ENCODE measurements at places on chromosomes 2 and 18.

- DNase-seq, result no peak
Observed at GRCh38 chr2:39545957-39546356, 108.9 kb upstream of the MAP4K3 start.

GRCh38 chr2:74593826-74594772 lies 39.6 kb downstream of the DOK1 start:
- no peak for DNase-seq

DNA sequence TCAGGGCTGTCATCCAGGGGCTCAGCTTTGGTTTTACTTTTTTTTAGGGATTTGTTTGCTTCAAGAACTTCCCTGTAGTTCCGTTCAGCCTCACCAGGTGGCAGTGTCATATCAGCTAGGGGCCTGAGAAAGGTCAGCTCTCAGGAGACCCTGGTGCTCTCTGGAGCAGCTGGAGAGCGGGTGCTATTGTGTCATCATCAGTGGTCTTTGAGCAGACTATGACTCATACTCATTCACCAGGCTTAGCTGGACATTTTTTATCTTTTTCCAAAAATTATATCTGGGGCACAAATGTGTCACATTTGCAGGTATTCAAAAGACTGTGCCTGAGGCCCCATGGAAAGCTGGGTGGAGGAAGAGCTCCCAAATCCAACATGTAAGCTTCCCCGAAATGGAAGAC lies 24.4 kb downstream of the ZNF892 start:
- DNase-seq, result peak; percentile 11

DNA sequence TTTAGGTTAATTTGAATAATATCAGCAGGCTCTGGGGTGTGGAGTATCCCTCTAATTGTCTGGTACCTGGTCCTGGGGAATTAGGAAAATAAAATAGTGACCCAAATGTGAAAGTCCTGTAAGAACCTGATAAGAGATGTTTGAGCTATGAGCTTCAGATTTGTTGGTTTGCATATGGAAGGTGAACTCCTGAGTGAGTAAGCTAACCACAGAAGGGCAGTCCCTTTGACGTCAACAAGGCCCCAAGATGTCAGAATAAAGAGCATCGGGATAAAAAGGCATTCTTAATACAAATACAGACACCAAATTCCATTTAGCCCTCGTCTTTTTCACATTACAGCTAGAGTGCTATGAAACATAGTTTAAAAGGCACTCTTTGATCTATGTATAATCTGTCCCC lies 1366.3 kb upstream of the TMEFF2 start:
- DNase-seq, result no peak

DNA sequence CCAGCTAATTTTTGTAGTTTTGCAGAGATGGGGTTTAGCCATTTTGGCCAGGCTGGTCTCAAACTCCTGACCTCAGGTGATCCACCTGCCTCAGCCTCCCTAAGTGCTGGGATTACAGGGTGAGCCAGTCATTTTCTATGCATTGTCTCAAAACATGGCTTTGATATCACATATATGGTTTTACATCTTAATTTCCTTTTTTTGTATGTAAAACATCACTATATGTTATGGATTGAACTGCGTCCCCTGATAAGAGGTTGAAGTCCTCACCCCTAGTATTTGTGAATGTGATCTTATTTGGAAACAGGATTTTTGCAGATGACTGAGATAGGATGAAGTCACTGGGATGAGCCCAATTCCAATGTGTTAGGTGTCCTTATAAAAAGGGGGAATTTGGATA lies 89.8 kb upstream of the MYCN start:
- no peak for DNase-seq

- no peak for DNase-seq
Observed at GRCh38 chr2:151063271-151063670, 198.4 kb downstream of the RBM43 start.

GRCh38 chr18:49692906-49693716 lies 120.2 kb downstream of the ACAA2 start:
- no peak for DNase-seq

DNA sequence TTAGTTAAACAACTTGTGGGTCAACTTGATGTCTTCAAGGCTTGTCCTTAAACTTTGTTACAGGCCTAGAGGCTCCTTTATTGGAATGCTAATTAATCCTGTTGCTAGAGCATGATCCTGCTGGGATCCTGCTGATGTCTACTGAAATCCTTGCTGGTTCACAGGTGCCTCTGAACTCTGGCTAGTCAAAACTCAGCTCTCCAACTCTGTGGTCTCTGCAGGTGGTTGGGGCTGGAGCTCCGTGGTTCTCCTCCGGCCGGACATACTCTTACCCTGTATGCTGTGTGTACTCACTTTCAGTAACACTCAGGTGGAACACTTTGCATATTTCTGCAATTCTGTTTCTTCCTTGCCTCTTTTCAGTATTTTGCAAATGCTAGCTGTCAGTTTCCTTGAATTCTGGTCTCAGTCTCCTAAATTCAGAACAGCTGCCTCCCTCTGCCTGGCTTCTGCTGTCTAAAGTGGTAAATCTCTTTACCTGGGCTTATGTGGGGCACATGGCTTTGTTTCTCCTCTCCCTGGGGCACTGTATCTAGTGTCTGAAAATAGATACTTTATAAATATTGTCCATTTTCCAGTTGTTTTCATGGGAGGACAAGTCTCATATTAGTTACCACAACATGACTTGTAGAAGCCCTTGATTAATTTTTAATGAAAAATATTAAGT lies 113.0 kb downstream of the ATP9B start:
- no peak for DNase-seq

DNA sequence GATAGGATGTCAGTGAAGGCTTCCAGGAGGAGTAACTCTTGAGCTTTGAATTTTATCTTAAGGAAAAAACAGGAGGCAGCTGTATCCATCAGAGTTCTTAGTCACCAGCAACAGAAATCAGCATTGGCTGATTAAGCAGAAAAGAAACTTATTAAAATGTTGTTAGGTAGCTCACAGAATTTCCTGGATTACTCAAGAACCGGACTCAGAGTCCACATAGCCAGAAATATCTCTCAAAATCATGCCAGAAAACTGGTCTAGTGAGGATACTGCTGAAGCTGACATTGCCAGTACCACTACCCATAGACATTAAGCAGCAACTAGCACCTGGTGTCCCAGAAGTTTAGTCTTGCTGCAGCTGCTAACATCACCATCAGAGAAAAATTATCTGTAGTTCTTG lies 10.1 kb upstream of the AFTPH start:
- DNase-seq, result no peak

DNA sequence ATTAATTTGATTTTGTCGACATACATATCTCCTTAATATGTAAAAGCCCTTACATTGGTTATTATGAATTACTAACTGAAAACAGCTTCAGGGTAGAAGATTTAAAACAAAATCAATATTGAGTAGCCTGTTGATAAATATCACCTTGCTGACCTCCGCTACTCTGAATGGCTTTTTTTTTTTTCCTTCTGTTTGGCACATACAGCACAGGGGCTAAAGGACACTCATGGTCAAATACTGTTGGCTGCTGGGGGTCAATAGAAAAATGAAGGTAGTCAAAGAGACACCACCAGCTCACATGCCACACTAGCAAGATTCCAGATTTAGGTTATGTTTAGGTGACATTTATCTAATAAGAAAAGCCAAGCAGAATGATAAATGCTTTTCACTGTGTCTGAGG lies 1642.4 kb upstream of the SLC39A10 start:
- DNase-seq, result no peak

- DNase-seq, result no peak
Observed at GRCh38 chr2:217709478-217710210, 293.2 kb downstream of the TNS1 start.

DNA sequence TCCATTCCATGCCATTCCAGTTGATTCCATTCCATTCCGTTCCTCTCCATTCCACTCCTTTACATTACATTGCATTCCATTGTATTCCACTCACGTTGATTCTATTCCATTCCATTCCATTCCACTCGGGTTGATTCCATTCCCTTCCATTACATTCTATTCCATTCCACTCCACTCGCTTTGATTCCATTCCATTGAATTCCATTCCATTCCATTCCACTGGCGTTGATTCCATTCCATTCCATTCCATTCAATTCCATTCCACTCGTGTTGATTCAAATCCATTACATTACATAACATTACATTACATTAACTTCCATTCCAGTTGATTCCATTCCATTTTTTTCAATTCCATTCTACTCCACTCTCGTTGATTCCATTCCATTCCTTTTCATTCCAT lies 1142.8 kb downstream of the RPIA start:
- no peak for DNase-seq

- DNase-seq, result no peak
Observed at GRCh38 chr18:26476697-26477096, 71.7 kb downstream of the KCTD1 start.
